Central memory CD8-positive, alpha-beta T cell (primary cell): ENCODE measurements at places on chromosomes 2 and 18.

DNA sequence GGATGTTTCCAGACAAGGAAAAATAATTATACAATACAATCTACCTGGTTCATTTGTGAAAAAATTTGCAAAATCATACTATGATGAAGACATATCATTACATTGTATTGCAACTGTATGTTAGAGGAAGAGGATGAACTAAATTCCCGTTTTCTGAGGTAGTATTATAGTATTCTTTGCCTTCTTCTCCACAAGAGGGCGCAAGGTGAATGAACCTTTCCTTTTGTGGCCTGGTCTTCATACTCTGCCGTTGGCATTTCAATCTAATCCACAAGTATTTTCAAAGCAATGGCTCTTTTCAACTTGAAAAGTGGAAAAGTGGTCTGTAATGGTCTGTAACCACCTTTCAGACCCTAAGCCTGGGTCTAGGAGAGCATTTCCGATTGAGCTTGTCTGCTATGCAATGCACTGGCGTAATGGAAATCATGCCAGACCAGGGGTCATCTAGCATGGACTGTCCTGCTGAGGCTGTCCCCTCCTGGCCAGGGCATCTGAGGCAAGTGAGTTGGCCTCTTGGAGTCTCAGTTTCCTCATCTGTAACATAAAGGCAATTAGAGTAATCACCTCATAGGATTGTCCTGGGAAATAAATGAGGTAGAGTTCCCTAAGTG, 30.8 kb upstream of the ZNF396 start:
- no peak for DNase-seq

- no peak for DNase-seq
Measured at GRCh38 chr2:108616318-108616717, 82.0 kb downstream of the LIMS1 start.

DNA sequence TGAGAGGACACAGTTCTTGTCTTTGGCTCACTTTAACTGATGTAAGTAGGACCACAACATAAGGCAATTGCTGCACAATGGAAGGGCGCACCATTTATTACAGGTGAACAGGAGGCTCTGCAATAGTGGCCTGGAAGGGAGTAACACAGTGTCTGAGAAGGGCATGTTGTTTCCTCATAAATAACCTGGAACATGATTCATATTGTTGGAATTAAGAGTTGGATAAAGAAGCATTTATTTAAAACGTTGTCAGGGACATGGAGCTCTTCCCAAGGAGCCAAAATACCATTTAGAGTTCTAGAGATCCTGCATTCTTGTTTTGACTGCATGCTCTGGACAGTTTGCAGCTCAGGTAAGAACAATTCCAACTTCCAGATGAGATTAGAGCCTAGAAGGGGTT, 110.4 kb downstream of the PLCL1 start:
- no peak for DNase-seq

- no peak for DNase-seq
Measured at GRCh38 chr2:105653302-105653701, 91.4 kb upstream of the NCK2 start.

- no peak for DNase-seq
Measured at GRCh38 chr2:172241222-172241621, 138.5 kb upstream of the DLX2 start.

DNA sequence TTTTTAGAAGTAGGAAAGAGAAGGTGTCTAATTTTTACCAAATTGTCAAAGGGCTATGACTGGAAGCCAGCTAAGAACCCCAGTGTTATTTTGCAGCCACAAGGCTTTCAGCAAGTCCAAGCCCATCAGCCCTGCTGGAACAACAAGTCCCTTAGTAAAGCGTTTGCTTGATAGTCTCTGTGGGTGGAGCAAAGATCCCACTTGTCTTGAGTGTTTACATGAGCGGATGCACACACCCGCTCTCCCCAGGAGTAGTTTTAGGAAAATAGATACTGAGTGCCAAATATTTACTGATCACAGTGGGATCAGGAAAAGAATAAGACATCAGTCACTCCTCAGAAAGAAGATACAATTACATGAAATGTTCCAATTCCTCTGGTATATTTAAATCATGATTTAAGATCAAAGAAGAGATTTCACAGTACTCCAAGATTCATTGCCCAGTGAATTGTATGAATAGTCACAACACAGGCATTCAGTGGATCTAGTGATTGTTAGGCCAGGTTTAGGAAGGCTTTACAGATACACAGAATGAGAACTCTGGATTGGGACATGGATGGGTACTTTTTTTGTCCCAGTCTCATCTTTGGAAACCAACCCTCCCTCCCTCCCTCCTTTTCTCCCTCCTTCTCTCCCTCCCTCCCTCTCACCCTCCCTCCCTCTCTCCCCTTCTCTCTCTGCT, 514.9 kb downstream of the PTPRM start:
- DNase-seq: no peak

- DNase-seq: no peak
Measured at GRCh38 chr2:233439191-233439590, 84.9 kb downstream of the DGKD start.

DNA sequence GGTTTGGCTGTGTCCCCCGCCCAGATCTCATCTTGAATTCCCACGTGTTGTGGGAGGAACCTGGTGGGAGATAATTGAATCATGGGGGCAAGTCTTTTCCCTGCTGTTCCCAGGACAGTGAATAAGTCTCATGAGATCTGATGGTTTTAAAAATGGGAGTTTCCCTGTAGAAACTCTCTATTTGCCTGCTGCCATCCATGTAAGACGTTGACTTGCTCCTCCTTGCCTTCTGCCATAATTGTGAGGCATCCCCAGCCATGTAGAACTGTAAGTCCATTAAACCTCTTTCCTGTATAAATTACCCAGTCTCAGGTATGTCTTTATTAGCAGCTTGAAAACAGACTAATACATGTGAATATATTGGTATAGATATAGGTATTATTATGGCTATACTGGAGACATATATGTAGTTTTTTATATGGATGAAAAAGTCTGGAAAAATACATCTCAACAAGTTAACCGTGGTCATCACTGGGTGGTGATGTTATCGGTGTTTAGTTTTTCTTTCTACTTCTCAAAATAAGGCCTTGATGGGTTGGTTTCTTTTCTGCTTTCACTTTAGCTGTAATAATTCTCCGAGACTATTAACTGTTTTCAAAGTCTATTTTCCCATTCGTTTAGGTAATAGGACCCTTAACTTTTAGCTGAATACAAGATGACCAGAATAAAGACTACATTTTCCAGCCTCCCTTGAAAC, 39.1 kb upstream of the NCOA1 start:
- DNase-seq: no peak

- DNase-seq: no peak
Measured at GRCh38 chr2:168490015-168490874, 34.2 kb downstream of the CERS6 start.

- no peak for DNase-seq
Measured at GRCh38 chr2:239948100-239948881, 76.9 kb downstream of the NDUFA10 start.

DNA sequence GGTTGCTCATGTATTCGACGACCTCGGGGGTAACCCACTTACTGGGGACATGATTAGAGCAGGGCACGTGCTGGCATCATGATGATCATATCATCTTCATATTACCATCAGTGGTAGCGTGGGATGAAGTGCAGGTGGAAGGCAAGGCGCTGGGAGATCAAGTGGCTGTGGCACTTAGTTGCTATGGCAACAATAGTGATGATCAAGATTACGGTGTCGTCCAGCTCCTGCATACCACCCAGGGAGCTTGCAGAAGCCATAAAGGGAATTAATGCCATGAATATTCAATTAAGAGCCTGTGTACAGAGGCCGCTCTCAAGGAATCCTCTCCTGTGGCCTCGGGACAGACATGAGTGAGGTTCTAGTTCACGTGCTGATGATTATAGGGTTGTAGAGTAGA, 237.2 kb upstream of the COPS8 start:
- no peak for DNase-seq

DNA sequence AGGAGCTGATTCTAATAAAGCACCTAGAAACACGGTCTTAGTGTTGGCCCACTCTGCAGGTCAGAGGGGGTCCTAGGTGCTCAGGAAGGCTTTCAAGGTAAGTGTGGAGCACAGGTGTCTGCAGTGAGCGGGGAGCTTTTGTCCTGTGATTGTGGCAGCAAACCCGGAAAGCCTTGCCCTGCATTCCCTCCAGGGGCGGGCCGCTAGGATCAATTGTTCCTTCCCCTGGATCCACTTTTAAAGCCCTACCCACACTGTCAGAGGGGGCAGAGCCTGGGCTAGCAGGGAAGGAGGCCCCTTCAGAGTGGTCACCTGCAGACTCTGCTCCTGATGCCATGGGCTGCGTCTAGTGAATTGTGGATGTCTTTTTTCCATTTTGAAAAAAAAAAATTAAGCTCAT, 176.0 kb downstream of the CTIF start:
- no peak for DNase-seq

GRCh38 chr2:120983344-120983743, 247.7 kb downstream of the GLI2 start:
- DNase-seq: no peak

- DNase-seq: no peak
Measured at GRCh38 chr2:164954954-164955701, at the start of gene SLC38A11. TSS of gene SLC38A11 (minus strand) at chr2:164955525. CDS start at chr2:164955247, 278 bp downstream.

GRCh38 chr2:133871545-133872209, 303.4 kb upstream of the NCKAP5 start:
- no peak for DNase-seq

DNA sequence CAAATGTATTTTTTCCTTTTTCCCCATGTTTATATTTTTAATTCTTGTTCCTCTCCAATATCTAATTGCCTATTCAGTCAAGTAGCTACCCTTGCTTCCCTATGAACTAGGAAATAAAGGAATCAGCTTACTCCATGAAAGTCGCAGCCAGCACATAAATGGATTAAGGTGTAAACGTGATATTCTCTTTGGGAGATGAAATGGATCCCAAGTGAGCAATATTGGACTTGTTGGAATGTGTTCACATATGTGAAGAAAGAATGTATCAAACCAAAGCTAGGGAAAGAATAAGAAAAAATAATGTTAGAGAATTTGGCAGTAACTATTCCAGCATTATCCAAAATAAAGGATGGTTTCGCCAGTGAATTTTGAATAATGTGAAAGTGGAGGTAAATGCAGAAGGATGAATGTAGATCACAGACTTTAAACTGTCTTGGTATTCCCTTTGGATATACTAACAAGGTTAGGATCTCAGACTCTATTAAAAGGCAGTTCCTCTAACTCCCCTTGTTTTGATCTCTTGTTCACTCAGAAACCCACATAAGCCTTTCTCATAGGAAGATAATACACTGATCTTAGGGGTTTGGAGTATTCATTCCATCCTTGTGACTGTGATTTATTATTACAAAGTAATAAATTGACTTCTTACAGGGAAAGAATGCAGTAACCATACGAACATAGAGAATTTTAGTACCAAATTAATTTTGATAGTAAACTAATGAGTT, 208.1 kb downstream of the BABAM2 start:
- no peak for DNase-seq

GRCh38 chr2:33363325-33364298, 112.8 kb upstream of the RASGRP3 start:
- no peak for DNase-seq

DNA sequence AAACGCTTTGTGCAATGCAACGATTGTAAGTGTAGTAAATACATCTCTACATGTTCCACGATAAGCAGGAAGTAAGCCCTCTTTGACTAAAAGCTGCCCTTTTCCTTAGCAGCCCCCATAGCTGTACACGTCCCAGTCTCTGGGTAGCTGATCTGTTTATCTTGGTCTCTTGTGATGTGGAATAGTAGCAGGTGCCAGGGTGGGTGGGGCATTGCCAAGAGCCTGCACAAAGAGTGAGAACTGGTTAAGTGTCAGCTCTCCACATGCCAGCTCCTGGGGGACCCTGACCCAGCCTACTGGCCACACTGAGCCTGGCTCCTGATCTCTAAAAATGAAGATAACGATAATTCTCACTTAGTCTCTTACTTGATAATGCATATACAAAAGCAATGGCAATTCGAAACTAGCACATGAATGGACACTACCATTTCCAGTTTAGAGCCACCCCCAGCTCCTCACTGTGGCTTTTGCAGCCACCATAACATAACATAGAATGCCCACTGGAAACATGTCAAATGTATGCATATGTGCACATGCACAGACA, 92.3 kb downstream of the MYT1L start:
- DNase-seq: no peak

- DNase-seq: no peak
Measured at GRCh38 chr2:227395556-227395955, 7.8 kb upstream of the SCYGR1 start.

DNA sequence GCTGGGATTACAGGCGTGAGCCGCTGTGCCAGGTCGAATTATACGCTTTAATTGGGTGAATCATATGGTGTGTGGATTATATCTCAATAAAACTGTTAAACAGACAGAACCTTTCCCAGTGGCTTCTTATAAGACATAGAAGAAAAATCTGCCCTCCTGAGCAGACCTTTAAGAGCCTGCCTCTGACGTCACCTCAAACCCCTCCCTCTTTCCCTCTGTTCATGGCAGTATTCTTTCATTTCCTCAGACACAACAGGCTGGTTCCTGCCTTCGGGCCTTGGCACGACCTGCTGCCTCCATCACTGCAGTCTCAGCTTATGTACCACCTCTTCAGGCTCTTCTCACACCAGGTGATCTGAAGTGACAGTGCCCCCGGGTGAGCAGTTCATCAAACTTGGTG, 14.0 kb upstream of the PDIA6 start:
- DNase-seq: no peak

DNA sequence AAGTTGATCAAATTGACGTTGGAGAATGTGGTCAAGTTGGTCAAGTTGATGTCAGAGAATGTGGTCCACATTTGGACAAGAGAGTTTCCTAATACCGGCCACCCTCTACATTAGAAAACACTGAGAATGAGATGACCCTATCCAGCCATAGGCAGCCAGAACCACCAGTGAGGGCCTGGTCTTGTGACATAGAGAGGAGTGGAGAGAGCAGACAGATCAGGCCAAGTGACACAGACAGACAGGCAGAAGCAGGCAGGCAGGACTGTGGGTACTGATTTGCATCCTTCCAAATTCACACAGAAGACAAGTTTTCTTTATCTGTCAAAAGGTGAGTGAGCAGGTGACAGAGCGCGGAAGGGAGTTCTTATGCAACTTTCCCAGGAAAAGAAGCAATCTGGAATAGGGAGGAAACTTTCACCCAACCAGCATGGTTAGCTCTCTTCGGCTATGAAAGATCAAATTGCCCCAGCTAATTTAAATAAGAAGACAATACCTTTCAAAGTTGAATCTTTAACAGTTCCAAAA, 109.1 kb upstream of the PID1 start:
- no peak for DNase-seq

GRCh38 chr2:134718817-134719814, at the start of gene TMEM163:
TSS of gene TMEM163 (minus strand) at chr2:134719000.
- DNase-seq: no peak
